ENCODE measurements at places on chromosomes 6 and 20.

DNA sequence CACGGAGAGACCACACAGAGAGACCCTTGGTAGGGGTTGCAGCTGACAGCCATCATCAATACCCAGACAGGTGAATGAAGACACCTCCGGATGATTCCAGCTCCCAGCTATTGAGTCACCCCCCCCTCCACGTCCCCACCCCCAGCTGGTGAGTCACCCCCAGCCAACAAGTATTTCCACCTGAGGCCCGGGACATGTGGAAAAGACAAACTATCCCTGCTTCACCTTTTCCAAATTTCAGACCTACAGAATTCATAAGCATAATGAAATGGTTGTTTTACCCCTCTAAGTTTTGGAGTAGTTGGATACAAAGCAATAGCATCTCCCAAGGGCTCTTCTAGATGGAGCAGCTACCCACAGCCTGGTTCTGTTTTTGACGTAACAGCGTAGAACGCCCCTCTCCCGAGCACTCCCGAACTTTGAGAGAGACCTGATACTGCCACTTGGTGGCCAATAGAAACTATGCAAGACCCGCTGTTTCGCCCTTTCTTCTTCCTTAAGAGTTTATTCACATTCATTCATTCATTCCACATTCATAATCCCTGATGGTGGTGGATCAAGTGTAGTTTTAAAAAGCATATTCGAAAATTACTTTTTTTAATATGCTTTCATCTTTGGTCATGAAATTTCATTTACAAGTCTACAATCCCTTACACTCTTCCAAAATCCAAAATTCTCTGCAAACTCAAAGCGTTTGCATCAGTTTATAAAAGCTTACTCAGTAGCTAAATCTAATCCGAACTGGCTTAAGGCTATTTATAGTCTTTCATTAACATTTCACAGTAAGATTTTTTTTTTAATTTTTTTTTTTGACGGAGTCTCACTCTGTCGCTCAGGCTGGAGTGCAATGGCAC lies 15.1 kb upstream of the PPP1R16B start:
- no peak for DNase-seq

DNA sequence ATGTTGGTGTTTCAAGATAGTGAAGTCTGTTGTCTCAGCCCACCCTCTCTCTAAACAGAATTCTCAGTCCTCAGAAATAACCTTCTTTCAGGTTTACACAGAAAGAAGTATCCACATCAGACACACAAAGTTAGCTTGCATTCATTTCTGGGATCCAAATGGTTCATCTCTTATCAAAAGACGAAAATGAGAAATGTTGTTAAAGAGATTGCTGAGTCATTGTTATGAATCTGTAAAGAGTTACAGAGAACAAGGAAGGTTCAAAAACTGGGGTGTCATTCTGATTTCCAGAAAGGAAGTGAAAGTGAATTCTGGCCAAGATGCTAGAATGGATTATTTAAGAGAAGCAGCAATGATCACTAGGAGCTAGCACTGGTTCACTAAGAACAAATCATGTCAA lies 90.5 kb upstream of the ATXN1 start:
- no peak for DNase-seq

GRCh38 chr6:131059486-131059885 lies 3.6 kb downstream of the EPB41L2 start:
- no peak for DNase-seq

- DNase-seq, result no peak
These were observed 222.1 kb downstream of the LAMA2 start for GRCh38 chr6:129105035-129105434.

DNA sequence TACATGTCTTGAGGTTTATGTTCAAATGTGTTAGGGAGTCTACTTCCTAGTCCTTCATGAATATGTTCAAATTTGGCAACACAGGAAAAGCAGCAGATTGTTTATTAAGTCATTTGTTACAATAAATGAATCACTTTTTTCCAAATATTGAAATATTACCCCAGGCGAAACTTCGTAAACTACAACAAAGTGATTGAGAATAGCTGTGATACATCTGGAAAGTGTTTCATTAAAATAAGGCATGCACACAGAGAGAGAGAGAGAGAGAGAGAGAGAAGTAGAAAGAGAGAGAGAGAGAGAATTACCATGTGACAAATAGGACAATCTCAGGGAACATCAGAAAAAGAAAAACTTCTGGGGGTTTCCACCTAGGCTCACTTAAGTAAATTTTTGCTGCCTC lies 363.1 kb upstream of the PTCHD4 start:
- no peak for DNase-seq

DNA sequence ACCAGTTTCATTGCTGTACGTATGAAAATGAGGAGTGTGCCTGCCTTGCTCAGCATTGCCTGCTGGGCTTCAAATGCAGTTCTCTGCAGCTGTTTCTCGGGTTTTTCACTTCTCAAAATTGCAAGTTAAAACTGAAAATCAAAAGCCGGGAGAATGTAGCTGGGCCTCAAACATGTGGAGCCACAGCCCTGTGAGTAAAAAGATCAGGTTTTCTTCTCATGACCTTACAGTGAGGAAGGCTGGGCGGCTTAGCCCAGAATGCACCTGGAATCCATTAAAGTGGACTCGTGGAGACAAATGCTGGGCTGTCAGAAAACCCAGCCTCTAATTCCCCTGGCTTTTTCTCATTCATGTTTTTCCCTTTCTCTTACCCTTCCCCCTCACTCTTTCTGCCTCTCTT lies 34.4 kb downstream of the DSE start:
- no peak for DNase-seq

DNA sequence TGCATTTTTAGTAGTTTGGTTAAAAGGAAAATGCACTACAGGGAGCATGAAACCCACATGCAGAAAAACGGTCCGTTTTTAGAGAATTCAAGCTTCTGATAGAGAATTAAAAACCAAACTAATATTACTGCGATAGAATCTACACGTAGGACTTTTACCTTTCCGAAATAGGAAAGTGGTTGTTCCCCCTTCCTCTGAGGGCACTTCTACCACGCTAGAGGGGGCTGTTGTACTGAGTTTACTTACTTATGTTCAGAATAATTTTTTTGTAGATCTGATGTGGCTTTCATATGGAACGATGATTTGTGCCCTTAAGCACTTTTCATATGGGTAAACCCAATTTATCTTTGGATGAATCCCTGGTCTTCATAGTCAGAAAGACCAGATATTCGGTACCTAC lies 264.3 kb upstream of the PLN start:
- no peak for DNase-seq

DNA sequence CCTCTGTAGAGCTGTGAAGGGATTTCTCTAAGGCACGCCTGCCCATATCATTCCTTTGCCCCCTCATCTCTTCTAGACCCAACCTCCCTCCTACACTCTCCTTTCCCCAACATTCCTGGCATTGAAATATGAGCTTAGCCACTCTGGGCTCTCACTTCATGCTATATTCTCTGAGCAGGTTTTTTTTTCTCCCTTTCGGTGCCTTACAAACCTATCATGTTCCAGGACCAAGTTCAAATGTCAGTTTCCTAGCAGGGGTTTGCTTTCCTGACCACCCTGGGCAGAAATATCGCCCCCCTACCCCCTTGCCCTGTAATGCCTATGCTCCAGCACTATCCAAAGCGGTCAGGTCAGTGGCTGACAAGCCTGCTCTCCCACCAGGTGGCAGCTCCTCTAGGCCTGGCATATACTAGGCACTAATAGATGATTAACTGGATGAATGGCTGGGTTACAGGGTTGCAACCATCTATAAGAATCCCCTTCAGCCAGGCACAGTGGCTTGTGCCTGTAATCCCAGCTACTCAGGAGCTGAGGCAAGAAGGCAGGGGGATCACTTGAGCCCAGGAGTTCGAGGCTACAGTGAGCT lies 25.7 kb upstream of the AAR2 start:
- DNase-seq, result no peak

Measured in stimulated activated CD8-positive, alpha-beta memory T cell treated with anti-CD3 and anti-CD28 coated beads, Interleukin-7, amount 100 ng/mL, for 24 hours (primary cell).